ENCODE measurements at places on chromosomes 11 and 22. TPM values are rescaled to one million over a fixed set of nuclear protein-coding genes. Genes with fewer than 3 reads are reported as not detected.

FOLH1 gene
- polyA plus RNA-seq, result 1.0 TPM

TRIM49 gene
- polyA plus RNA-seq, result not detected

SCN3B gene
- 0.10 TPM for polyA plus RNA-seq

C1QTNF5 gene
- polyA plus RNA-seq, result not detected

FOLR2 gene
- not detected for polyA plus RNA-seq

CLTCL1 gene
- polyA plus RNA-seq, result 11.2 TPM

MMP27 gene
- polyA plus RNA-seq, result not detected

EI24 gene
- polyA plus RNA-seq, result 215 TPM

ZDHHC13 gene
- 18.2 TPM for polyA plus RNA-seq

SYT9 gene
- not detected for polyA plus RNA-seq

SMIM35 gene
- polyA plus RNA-seq, result not detected

OR4X2 gene
- not detected for polyA plus RNA-seq

RNF26 gene
- polyA plus RNA-seq, result 13.2 TPM

SMIM38 gene
- polyA plus RNA-seq, result not detected

ZNF214 gene
- polyA plus RNA-seq, result 0.89 TPM

FGF3 gene
- not detected for polyA plus RNA-seq

DLG2 gene
- polyA plus RNA-seq, result 0.19 TPM

SPI1 gene
- polyA plus RNA-seq, result not detected

NXPE2 gene
- polyA plus RNA-seq, result 0.09 TPM

P2RX3 gene
- polyA plus RNA-seq, result not detected

DRICH1 gene
- 0.12 TPM for polyA plus RNA-seq

GCAT gene
- polyA plus RNA-seq, result 8.4 TPM

DGCR6 gene
- polyA plus RNA-seq, result 0.88 TPM

AGBL2 gene
- 0.95 TPM for polyA plus RNA-seq

KRTAP5-8 gene
- not detected for polyA plus RNA-seq

MPPED1 gene
- polyA plus RNA-seq, result not detected

SERHL2 gene
- polyA plus RNA-seq, result 1.5 TPM

SYT8 gene
- 22.3 TPM for polyA plus RNA-seq

DERL3 gene
- polyA plus RNA-seq, result 0.01 TPM

GGTLC2 gene
- polyA plus RNA-seq, result not detected

PTPN5 gene
- polyA plus RNA-seq, result not detected

DSCAML1 gene
- not detected for polyA plus RNA-seq

KLHL35 gene
- 1.0 TPM for polyA plus RNA-seq

APOA5 gene
- not detected for polyA plus RNA-seq

PATE4 gene
- not detected for polyA plus RNA-seq

TMPRSS6 gene
- not detected for polyA plus RNA-seq

OMP gene
- not detected for polyA plus RNA-seq

GAB4 gene
- not detected for polyA plus RNA-seq

NXPE1 gene
- not detected for polyA plus RNA-seq

SCUBE1 gene
- polyA plus RNA-seq, result not detected

Measured in keratinocyte (primary cell).